K562 (cell line): ENCODE measurements at places on chromosomes 2 and 18.
A peak's percentile ranks its signal among the peaks of the same experiment; 100 is the strongest.

GRCh38 chr18:1585881-1586488 lies 681.3 kb downstream of the ADCYAP1 start:
- DNase-seq = peak; percentile 20

DNA sequence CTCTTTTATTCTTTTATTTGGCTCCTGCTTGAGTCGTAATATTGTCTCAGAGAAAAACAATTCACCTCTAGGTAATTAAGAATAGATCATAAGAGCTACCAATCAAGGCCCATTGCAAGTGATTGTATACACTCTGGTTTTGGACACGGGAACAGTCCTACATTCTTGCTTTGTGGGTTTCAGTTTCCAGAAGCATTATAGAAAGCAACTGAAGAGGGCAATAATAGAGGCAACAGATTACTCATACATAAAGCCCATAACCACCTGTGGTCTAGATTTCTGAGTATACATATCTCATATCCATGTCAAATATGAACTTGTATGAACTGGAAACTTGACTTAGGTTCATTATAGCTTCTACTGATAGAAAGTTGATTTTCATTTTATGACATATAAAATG lies 65.4 kb downstream of the DIS3L2 start:
- DNase-seq = no peak

DNA sequence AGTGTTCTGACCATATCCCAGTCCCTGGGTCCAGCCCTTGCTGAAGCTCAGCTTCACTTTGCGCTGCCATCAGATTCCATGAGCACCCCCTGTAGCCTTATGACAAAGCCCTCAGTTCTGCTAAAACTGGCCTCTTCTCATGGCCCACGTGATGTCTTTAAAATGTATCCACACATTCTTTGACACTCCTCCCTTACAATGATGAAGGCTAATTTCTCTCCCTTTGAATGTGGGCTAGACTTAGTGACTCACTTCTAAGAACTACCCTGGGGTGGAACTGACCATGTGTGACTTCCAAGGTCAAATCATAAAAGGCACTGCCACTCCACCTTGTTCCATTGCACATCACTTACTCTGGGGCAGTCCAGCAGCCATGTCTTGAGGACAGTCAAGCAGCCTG lies 45.4 kb upstream of the GORASP2 start:
- DNase-seq = no peak

GRCh38 chr2:6947929-6948676 lies 30.9 kb downstream of the RNF144A start:
- no peak for DNase-seq

- no peak for DNase-seq
These were observed 4.1 kb downstream of the RAPGEF4 start for GRCh38 chr2:172739661-172740266.

DNA sequence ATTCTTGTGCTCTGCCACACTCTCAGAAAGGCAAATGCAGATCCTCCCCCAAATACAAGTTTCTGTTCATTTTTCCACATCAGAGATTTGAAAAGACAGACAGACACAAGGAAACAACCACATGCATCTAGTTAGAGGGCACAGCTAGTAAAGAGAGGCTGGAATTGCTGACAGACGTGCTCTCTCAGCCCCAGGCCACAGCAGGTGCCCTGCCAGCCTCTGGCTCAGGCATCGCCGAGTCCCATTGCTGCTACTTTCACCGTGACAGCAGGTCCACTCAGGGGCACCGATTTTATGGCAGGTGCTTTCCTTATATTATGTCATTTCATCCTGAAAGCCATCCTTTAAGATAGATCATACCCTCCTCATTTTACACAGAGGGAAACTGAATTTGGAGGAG lies 507.5 kb downstream of the EIPR1 start:
- no peak for DNase-seq

- DNase-seq = no peak
These were observed 168.7 kb upstream of the SIX3 start for GRCh38 chr2:44772669-44773378.
